Activated CD4-positive, alpha-beta memory T cell treated with anti-CD3 and anti-CD28 coated beads, Interleukin-2, amount 10 ng/mL, durations not matched to agents 7 days and 5 days (primary cell): ENCODE measurements at places on chromosomes 3 and 15. TPM values are rescaled to one million over a fixed set of nuclear protein-coding genes. Genes with fewer than 3 reads are reported as not detected.
A peak's percentile ranks its signal among the peaks of the same experiment; 100 is the strongest.

- H3K4me3 ChIP-seq: no peak overlapping the region
- no peaks in the 10 kb centered on the region for H3K4me1 ChIP-seq
- H3K27me3 ChIP-seq: no peaks in the 10 kb centered on the region
- no peaks in the 10 kb centered on the region for H3K36me3 ChIP-seq
- H3K27ac ChIP-seq: no peak overlapping the region
- DNase-seq: no peak
Measured at GRCh38 chr3:147311716-147312115, 94.6 kb downstream of the ZIC4 start.

GRCh38 chr3:10599444-10599843 lies 94.1 kb upstream of the ATP2B2 start:
- H3K4me1 ChIP-seq: peaks cover 27% of the 10 kb centered on the region
- H3K36me3 ChIP-seq: no peaks in the 10 kb centered on the region
- peaks cover 12% of the 10 kb centered on the region for H3K27me3 ChIP-seq
- H3K4me3 ChIP-seq: no peak overlapping the region
- no peak overlapping the region for H3K27ac ChIP-seq

- H3K4me3 ChIP-seq: no peak overlapping the region
- no peak overlapping the region for H3K27ac ChIP-seq
- DNase-seq: no peak
- H3K27me3 ChIP-seq: no peaks in the 10 kb centered on the region
Measured at GRCh38 chr15:40986820-40987219, 33.5 kb downstream of the CHAC1 start.

DNA sequence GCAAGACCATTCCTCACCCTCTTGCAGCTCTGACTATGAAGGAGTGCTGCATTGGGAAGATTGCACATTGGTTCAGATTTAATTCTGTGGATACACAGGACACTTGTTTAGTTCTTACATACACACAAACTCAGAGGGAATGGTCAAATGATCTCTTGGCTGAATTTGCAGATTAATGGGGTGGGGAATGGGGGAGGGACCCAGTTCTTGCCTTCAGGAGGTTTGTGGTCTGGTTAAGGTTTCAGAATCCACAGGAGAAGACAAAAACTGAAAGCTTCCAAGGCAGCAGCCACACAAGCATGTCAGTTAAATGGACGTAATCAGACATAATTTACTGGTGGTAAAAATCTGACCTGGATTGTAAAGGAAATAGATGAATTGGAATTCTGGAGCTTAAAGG lies 257.1 kb upstream of the ROPN1 start:
- DNase-seq: no peak
- H3K27ac ChIP-seq: no peak overlapping the region
- no peak overlapping the region for H3K4me3 ChIP-seq
- peaks cover 2% of the 10 kb centered on the region for H3K4me1 ChIP-seq
- H3K36me3 ChIP-seq: no peaks in the 10 kb centered on the region

DNA sequence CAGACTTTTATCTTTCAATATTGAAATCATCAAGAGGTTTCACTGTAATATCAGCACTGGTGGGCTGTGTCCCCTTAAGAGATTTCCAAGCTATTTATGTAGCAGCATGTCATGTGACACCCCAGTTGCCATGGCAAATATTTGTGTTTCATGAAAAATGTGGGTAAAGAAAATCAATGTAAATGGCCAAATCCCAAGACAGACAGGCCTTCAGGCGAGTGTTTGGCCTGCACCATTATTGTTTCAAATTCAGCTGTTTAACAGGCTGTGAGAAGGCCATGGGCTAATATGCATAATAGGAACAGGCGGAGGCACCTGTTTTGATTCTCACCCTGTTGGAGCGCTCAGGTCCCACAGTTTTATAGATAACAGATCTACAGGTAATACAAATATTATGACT lies 104.2 kb downstream of the IQCH start:
- H3K27ac ChIP-seq: no peak overlapping the region
- H3K27me3 ChIP-seq: no peaks in the 10 kb centered on the region
- H3K36me3 ChIP-seq: no peaks in the 10 kb centered on the region
- H3K4me1 ChIP-seq: no peaks in the 10 kb centered on the region
- DNase-seq: no peak

DNA sequence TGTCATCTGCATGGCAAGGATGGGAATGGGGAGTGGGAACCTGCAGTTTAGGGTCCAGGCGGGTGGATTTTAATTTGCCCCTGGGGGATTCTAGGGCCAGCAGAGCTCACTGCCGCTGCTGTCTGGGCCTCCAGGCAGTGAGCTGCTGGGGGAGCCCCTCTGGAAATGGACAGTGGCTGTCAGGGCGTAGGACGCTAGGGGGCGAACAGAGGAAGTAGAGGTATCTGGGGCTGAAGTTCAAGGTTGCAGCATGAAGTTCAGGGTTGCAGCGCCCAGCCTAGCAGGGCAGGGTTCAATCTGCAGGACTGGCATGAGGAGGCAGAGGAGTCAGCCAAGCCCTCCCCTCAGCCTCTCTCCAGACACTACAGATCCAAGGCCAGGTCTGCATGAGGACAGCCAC lies 49.5 kb downstream of the APBA2 start:
- H3K4me1 ChIP-seq: peaks cover 27% of the 10 kb centered on the region
- DNase-seq: no peak
- H3K4me3 ChIP-seq: no peak overlapping the region
- no peaks in the 10 kb centered on the region for H3K27me3 ChIP-seq
- H3K27ac ChIP-seq: no peak overlapping the region
- H3K36me3 ChIP-seq: no peaks in the 10 kb centered on the region

GRCh38 chr15:91067036-91067435 lies 33.0 kb upstream of the SV2B start:
- H3K4me3 ChIP-seq: no peak overlapping the region
- no peaks in the 10 kb centered on the region for H3K36me3 ChIP-seq
- no peak for DNase-seq
- no peak overlapping the region for H3K27ac ChIP-seq
- H3K27me3 ChIP-seq: peaks cover 33% of the 10 kb centered on the region

GREM1 gene
- total RNA-seq: not detected

- H3K36me3 ChIP-seq: no peaks in the 10 kb centered on the region
- no peak overlapping the region for H3K27ac ChIP-seq
- no peak overlapping the region for H3K4me3 ChIP-seq
- no peak for DNase-seq
- H3K27me3 ChIP-seq: no peaks in the 10 kb centered on the region
- no peaks in the 10 kb centered on the region for H3K4me1 ChIP-seq
Measured at GRCh38 chr3:100040451-100041225, 73.7 kb downstream of the FILIP1L start.

- no peak overlapping the region for H3K4me3 ChIP-seq
- H3K27ac ChIP-seq: no peak overlapping the region
- H3K4me1 ChIP-seq: no peaks in the 10 kb centered on the region
- no peaks in the 10 kb centered on the region for H3K27me3 ChIP-seq
- H3K36me3 ChIP-seq: no peaks in the 10 kb centered on the region
- DNase-seq: no peak
Measured at GRCh38 chr3:117443014-117443413, 733.4 kb downstream of the TUSC7 start.

GRCh38 chr15:97143592-97144376 lies 813.3 kb downstream of the NR2F2 start:
- no peaks in the 10 kb centered on the region for H3K36me3 ChIP-seq
- no peak overlapping the region for H3K4me3 ChIP-seq
- no peaks in the 10 kb centered on the region for H3K4me1 ChIP-seq
- no peaks in the 10 kb centered on the region for H3K27me3 ChIP-seq
- H3K27ac ChIP-seq: no peak overlapping the region

MINDY2 gene
- total RNA-seq: 17.3 TPM

LYZL4 gene
- not detected for total RNA-seq

GYG1 gene
- total RNA-seq: 44.5 TPM

- no peak overlapping the region for H3K4me3 ChIP-seq
- H3K27me3 ChIP-seq: no peaks in the 10 kb centered on the region
- H3K36me3 ChIP-seq: peaks cover 48% of the 10 kb centered on the region
- no peak overlapping the region for H3K27ac ChIP-seq
- no peak for DNase-seq
- peaks cover 28% of the 10 kb centered on the region for H3K4me1 ChIP-seq
Measured at GRCh38 chr15:30985081-30985531, 6.3 kb downstream of the MTMR10 start.

DNA sequence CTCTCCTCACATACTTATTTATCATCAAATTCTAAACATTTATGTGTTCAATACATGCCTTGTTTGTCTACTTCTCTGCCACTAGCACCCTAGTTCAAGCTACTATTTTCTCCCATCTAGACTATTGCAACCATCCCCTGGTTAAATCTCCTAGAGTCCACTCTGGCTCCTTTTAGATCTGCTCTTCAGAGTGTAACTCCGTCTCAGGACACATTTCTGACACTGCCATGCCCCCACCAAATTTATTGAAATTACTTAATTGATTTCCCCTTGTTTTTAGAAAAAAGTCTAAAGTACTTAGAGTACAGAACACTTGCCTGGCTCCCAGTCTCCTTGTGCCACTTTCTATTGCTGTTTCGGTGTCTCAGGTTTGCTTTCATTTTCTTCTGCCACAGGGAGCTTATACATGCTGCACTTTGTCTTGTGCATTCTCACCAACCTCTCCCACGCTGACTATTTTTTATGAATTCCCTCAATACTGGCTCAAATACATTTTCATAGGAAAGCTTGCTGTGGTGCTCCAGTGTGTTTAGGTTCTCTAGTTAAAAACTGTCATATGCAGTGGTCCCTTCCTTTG lies 792.3 kb downstream of the DIPK2A start:
- H3K4me3 ChIP-seq: no peak overlapping the region
- H3K4me1 ChIP-seq: no peaks in the 10 kb centered on the region
- H3K27me3 ChIP-seq: no peaks in the 10 kb centered on the region

GRCh38 chr15:47618241-47618640 lies 99.1 kb upstream of the SEMA6D start:
- no peak for DNase-seq
- no peak overlapping the region for H3K27ac ChIP-seq
- no peak overlapping the region for H3K4me3 ChIP-seq
- no peaks in the 10 kb centered on the region for H3K4me1 ChIP-seq

ZNF621 gene
- total RNA-seq: 25.7 TPM

- no peaks in the 10 kb centered on the region for H3K36me3 ChIP-seq
- H3K27me3 ChIP-seq: peaks cover 7% of the 10 kb centered on the region
- no peak overlapping the region for H3K27ac ChIP-seq
- H3K4me3 ChIP-seq: no peak overlapping the region
- DNase-seq: no peak
Measured at GRCh38 chr15:68305420-68305871, 27.9 kb downstream of the FEM1B start.

DNA sequence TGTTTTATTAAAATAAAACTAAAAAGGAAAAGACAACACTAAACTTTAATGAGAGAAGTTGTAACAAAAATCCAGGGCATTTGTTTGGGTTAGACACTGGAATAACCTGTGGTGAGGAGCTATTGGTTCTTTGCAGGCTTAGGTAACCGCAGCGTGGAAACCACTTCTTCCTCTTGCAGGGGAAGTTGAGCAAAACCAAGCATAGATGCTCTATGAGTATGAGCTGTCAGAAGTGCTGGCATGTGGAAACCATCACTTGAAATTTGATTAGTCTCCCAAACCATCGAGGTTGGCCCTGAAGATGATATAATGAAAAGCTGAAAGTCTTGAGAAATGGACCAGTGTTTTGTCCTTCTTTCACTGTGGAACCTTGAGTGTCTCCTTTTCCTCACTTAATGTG lies 127.1 kb upstream of the RBMS3 start:
- H3K4me1 ChIP-seq: peaks cover 9% of the 10 kb centered on the region
- DNase-seq: peak; percentile 57
- no peaks in the 10 kb centered on the region for H3K27me3 ChIP-seq
- H3K4me3 ChIP-seq: no peak overlapping the region
- H3K36me3 ChIP-seq: no peaks in the 10 kb centered on the region

GOLGA6L26 gene
- total RNA-seq: not detected

CMTM7 gene
- 47.3 TPM for total RNA-seq

PLA2G4E gene
- not detected for total RNA-seq

KIF15 gene
- 53.2 TPM for total RNA-seq

GRCh38 chr15:88023914-88024313 lies 232.6 kb downstream of the NTRK3 start:
- no peaks in the 10 kb centered on the region for H3K4me1 ChIP-seq
- DNase-seq: no peak
- no peak overlapping the region for H3K4me3 ChIP-seq
- no peaks in the 10 kb centered on the region for H3K36me3 ChIP-seq
- H3K27me3 ChIP-seq: no peaks in the 10 kb centered on the region
- no peak overlapping the region for H3K27ac ChIP-seq

DNA sequence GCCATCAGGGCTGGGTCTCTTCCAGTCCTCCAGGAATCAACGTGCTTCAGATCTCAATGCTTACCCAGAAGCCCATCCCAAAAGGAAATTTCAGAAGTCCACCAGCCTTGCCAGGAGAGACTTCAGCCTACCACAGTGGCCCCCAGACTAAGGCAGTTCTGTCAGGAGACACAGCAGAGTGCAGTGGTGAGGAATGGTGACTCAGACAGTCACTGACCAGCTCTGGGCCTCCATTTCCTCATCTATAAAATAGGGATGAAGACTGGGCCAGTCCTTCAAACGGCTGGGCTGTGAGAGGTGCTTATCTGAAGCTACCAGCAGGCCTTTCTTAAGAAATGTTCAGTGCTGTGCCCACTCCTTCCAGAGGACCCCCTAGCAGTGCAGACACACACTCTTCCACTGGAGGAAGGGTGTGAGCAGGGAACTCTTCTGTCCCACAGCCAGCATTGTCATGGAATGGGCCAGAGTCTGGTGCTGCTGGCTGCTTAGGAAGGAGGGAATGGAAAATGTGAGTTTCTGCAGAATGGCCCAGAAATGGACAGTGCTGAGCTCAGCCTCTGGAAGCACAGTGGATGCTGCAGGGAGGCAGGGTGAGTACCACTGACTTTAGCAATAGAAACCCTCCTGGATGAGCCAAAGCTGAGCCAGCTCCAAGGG lies 41.6 kb upstream of the DUSP7 start:
- peaks cover 1% of the 10 kb centered on the region for H3K4me1 ChIP-seq
- no peaks in the 10 kb centered on the region for H3K27me3 ChIP-seq
- DNase-seq: no peak
- H3K27ac ChIP-seq: no peak overlapping the region

DNA sequence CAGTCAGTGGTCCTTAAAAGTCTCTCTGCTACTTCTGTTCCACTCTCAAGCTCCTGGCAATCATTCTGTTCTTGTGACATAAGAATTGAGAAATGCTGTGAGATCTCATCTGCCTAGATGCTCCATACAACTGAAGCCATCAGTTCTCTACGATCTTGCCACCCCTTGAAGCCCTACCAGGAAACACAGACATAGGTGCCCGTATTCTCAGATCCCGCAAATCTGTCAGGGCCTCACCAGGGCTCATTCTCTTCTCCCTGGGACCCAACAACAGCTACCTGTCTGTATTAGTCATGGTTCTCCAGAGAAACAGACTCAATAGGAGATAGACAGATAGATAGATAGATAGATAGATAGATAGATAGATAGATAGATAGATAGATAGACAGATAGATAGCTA lies 149.1 kb downstream of the UACA start:
- H3K4me3 ChIP-seq: no peak overlapping the region
- no peak for DNase-seq
- no peak overlapping the region for H3K27ac ChIP-seq
- H3K27me3 ChIP-seq: peaks cover 19% of the 10 kb centered on the region
- no peaks in the 10 kb centered on the region for H3K4me1 ChIP-seq
- H3K36me3 ChIP-seq: no peaks in the 10 kb centered on the region

- no peak overlapping the region for H3K4me3 ChIP-seq
- H3K27me3 ChIP-seq: no peaks in the 10 kb centered on the region
- no peaks in the 10 kb centered on the region for H3K36me3 ChIP-seq
- no peaks in the 10 kb centered on the region for H3K4me1 ChIP-seq
Measured at GRCh38 chr3:64539451-64540196, 148.2 kb downstream of the ADAMTS9 start.

- no peaks in the 10 kb centered on the region for H3K4me1 ChIP-seq
- H3K27ac ChIP-seq: no peak overlapping the region
- H3K36me3 ChIP-seq: no peaks in the 10 kb centered on the region
- no peaks in the 10 kb centered on the region for H3K27me3 ChIP-seq
Measured at GRCh38 chr3:190217081-190217480, 96.4 kb upstream of the P3H2 start.
